ENCODE measurements at places on chromosomes 1 and 21.

- no peak for DNase-seq
Observed at GRCh38 chr1:24896176-24896575, 33.9 kb downstream of the RUNX3 start.

DNA sequence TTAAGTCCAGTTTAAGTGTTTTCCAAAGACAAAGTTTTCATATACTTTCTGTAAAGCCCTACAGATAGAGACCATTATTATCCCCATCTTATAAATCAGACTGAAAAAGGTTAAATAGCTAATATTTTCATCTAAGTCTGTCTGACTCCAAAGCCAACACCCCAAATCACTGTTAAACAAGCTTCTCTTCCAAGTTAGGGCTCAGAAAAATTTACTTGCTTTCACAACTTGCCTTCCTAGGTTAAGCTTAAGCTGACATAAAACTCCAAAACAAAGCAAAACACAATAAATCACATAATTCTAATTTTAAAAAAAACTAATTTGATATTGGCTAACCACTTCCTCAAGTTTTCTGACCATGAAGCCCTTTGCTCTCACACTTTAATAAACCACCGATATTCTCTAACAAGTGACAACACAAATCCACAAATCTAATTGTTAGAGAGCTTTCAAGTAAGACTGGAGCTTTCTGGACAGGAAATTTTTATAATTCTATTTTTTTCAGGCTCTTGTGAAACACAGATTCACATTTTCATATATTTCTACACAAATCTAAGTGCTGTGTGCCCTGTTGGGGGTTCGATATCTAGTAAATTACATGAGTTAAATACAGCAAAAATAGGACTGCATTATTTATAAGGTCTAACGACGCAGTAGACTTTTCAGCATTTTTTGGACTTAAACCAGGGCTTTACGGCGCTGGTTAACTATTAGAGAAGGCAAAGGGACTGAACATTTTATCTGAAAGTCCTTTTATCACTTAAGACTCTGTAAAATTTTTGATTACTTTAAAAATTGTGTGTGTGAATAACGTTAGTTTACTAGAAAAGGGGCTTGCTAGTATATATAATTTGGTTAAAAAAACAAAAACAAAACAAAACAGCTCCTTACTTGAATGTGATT is 2.1 kb downstream of the GNG12 start:
- DNase-seq, result no peak

DNA sequence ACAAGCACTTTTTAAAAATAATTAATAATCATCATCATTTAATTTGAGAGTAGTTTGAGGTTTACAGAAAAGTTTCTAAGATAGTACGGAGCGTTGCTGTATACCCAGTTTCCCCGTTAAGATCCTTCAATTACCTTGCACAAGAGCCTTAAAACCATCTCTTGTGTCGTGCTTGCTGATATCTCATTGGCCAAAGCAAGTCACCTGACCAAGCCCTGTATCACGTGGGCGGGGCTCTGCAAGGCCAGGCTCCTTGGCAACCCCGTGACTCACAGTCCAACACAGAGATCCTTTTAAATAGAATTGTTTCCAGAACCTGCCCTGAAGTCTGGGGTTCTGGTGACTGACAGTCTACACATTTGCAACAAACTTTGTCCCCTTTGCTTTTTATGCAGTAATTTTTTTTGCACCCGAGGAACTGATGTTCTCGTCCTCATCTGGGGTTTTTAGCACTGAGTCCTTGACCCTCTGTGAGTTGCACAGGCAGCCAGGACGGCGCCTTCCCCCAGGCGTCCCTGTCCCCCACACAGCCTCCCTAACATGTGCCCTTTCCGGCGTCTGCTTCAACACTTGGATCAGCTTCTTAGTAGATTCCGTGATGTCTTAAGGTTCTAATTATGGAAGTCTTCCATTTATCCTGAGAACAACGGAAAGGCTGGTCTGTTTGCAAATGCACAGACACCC is 183.3 kb upstream of the TMEM51 start:
- DNase-seq, result no peak

DNA sequence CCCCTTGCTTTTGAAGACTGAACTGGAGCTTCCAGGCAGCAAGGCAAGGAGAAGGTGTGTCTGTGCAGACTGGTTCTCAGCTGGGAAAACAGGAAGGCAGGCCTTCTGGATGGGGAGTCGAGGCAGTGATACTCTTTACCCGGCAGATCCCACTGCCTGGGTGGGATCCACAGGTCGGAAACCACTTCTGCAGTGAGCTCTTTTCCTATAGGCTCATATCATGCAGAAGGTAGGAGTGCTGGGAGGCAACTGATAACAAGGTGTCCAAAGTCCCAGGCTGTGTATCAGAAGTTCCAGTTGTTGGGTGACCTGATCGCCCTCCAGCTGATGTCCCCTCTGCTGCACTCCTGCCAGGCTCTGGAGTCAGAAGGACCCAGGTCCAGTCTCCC is 17.1 kb downstream of the ACOT11 start:
- no peak for DNase-seq

GRCh38 chr1:203288400-203288799 is 16.9 kb upstream of the BTG2 start:
- DNase-seq, result no peak
